Neural progenitor cell (in vitro differentiated cells): ENCODE measurements at places on chromosomes 12 and 14. TPM values are rescaled to one million over a fixed set of nuclear protein-coding genes. Genes with fewer than 3 reads are reported as not detected.

The CELA1 gene
- not detected in 2 replicates for total RNA-seq

The GARIN6 gene
- total RNA-seq, result not detected in 2 replicates

The NAV3 gene
- 6.1 and 11.4 TPM in 2 replicates for total RNA-seq

The PRPH gene
- total RNA-seq, result 0.74 TPM in 1 of 2 replicates, not detected in the other

The HHIPL1 gene
- total RNA-seq, result 0.32 and 1.2 TPM in 2 replicates

The CLEC4C gene
- total RNA-seq, result not detected in 2 replicates

The PPP1R36 gene
- total RNA-seq, result 0.81 TPM in 1 of 2 replicates, not detected in the other

The CNTN1 gene
- total RNA-seq, result 0.17 and 0.22 TPM in 2 replicates

The ARL6IP4 gene
- total RNA-seq, result 83.8 and 143 TPM in 2 replicates

The AMN gene
- total RNA-seq, result 0.28 TPM in 1 of 2 replicates, not detected in the other

The CDH24 gene
- 15.0 and 35.9 TPM in 2 replicates for total RNA-seq

The DYNC1H1 gene
- total RNA-seq, result 237 and 309 TPM in 2 replicates

DNA sequence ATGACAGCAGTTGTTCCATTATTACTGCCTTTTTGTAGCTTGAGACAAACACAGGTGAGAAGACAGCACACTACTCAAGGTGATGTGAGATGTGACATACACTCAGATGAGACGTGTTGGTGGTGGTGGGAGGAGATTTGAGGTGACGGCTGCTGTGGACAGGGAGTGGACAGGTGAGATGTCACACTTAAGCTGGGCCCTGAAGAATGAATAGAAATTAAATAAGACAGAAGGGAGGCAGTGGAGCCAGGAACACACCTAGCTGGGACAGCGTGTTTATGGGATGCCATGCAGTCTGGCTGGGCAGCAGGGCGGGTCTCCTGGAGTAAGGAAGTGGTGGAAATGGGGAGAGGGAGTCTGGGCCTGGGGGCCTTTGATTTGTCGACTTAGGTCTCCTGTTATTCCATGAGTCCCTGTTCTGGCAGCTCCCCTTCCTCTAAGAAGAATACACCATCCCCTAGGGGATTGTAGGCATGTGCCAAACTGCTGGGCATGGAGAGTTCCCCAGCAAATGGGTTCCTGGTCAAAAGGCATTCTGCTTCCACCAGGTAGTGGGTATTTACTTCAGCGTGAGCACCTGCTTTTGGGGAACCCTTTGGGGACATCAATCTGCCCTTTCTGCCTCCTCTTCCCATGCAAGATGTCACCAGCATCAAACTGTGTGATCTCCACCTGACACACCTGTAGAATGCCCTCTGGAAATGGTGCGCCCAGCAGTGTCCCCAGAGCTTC lies 71.2 kb upstream of the ESRRB start:
- no peak for DNase-seq

GRCh38 chr14:54638135-54638446 lies 71.2 kb downstream of the SAMD4A start:
- no peak for DNase-seq

- no peak for DNase-seq
Observed at GRCh38 chr14:104223101-104224041, 85.0 kb downstream of the KIF26A start.

- no peak for DNase-seq
Observed at GRCh38 chr12:47778881-47779280, 5.8 kb downstream of the SLC48A1 start.

GRCh38 chr12:12483438-12483837 lies 79.2 kb downstream of the DUSP16 start:
- DNase-seq, result no peak

DNA sequence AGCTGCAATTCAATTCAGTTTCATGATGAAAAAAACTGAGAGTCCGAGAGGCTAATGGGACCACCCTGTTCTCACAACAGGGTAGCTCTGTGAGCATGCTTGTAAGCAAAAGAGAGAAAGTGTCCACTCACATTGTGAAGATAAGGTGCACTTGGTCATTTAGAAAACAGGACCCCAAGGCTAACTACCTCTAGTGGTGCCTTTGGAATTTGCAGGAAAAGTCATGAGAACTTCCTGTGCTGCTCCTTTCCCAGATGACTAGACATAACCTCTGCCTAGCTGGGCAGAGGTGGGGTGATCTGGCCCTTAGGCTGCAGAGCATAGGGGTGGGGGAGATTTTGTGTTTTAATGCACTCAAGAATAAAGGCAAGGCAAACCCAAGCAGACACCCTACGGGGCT lies 118.9 kb downstream of the STAB2 start:
- peak; percentile 14 for DNase-seq

- DNase-seq, result no peak
Observed at GRCh38 chr12:78036874-78037273, 206.2 kb downstream of the NAV3 start.

GRCh38 chr12:59322473-59322872 lies 273.4 kb upstream of the SLC16A7 start:
- no peak for DNase-seq

- no peak for DNase-seq
Observed at GRCh38 chr12:69096669-69097335, 142.6 kb upstream of the CPSF6 start.

- DNase-seq, result no peak
Observed at GRCh38 chr12:43921666-43922337, 85.9 kb downstream of the TMEM117 start.

DNA sequence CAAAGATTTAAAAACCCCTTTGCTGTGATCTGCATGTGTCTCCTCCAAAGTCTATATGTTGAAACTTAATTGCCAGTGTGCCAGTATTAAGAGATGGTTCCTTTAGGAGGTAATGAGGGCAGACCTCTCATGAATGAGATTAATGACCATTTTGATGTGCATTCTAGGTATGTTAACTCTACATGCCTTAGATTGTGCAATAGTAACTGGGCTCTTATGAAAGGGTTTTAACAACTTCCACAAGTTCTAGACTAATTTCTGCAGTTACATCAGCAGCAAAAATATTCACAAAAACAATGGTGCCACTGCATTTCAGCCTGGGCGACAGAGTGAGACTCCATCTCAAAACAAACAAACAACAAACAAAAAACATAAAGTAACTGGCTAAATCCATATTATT lies 3.8 kb upstream of the TAS2R10 start:
- no peak for DNase-seq

DNA sequence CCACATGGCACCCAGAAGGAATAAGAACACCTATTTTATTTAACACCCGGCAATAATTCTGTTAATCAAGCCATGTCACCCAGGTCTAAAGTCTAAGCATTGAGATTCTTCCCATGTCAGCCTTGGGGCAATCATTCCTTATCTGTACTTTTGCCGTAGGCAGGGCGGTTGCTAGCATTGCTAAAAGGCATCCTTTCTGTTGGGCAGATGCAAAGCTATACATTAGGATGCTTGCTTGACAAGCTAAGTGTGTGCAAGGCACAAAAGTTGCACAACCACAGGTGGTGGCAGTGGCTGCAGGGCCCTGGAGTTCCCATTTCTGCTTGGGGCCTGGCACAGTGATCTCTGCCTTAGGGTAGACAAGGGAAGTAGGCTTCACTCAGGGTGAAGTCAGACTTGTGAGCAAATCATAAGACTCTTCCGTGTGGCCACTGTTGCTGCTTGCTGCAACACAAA lies 12.5 kb upstream of the GALNT6 start:
- no peak for DNase-seq

DNA sequence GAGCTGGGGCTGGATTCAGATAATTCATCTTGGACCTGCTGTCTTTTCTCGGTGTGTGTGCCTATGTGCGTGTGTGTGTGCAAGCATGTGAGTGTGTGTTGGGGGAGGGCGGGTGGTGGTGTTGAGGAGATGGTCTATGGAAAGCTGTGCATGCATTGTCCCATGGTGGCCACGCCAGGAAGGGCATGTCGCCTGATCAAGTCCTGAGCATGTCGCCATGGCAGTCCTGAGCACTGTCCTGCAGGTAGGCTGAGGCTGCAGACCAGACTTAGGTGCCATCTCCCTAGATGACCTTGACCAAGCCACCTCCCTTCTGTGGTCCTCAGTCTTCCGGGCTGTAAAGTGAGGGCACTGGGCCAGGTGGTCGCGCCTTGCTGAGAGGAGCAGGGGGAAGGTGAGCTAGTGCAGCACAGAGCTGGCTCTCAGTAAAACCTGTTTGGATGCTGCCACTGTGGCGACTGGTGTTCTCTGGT lies 81.4 kb downstream of the PAPOLA start:
- DNase-seq, result no peak

DNA sequence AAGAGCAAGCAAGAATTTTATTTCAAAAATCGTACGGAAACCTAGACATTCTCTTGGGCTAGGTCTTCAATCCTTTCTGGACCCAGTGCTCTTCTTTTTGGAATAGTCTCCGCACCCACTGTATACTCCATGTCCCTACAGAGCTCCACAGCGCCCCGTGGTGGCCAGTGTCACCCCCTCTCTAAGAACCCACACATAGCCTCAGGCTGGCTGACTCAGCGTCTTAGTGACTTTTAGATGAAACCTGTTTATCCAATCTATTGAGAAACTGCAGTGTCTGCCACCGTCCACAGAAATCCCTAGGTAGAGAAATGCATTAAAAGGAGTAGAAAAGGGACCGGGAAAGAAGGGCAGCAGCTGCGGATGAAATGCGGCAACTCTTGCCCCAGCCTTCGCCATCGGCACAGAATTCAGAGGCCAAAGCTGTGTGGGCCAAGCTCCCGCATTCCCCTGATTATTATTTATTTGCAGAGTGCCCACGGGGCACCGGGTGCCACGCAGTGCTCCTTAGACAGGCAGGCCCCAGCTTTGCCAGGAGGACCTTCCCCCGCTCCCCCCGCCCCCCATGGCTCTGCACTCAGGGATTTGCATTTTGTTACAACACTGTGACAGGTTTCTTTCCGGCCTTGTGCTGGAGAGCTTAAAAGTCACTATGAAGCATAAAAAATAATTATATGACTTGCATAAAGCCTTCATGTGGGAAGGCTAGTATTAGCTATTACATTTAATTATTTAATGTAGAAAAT lies 170.1 kb upstream of the FKBP4 start:
- DNase-seq, result peak; percentile 84

GRCh38 chr12:130424858-130425697 lies 87.4 kb downstream of the PIWIL1 start:
- no peak for DNase-seq

GRCh38 chr14:92774572-92774971 lies 19.5 kb upstream of the GOLGA5 start:
- DNase-seq, result no peak

DNA sequence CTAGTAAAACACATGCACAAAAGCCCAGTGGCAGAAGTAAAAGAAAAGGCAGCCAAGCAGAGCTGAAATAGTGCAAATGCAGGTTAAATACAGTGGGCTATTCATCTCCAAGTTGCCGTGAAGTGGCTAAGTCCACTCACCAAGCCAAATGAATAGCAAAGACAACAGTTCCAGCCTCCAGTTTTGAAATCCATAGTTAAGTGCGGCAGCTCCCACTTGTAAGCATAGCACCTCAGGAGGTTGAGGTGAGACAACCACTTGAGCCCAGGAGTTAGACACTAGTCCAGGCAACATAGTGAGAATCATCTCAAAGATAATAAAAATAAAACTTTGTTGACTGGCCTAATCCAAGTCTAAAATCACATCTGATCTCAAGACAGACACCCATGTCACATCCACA lies 9.8 kb upstream of the PHLDA1 start:
- DNase-seq, result no peak

DNA sequence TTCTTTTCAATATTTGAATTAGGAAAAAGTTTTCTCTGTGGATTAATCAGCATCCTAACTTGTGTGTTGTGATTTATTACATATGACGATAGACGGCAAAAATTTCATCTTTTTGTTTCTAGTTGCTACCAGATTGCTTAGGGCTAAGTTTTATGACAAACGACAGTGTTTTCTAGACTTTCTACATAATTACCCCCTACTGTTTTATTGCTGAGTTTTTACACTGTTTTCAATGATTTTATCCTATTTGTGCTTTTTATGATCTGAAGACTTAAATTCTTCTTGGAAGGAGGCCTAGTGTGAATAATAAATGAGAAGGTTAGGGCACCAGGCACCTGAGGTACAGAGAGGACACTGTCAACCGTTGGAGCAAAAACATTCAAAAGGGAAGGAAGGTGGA lies 88.1 kb downstream of the TXNDC16 start:
- no peak for DNase-seq

DNA sequence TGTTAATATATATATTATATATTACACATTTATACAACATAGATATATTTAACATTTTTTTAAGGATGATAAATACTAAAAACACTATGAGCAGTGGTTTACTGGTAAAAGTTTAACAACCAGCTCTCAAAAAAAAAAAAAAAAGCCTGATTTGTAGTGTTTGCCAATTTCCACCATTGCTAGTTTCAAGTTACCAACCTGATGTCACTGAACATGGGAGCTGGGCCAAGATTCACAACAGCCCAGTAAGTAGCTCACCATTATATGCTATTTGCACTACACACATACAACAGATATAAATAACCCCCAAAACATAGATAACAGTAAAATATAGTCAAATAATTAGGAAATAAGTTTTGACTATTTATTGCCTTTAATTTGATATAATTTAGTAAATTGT lies 28.9 kb upstream of the TMX1 start:
- no peak for DNase-seq

- peak; percentile 75 for DNase-seq
Observed at GRCh38 chr12:98895086-98895651, 250.1 kb downstream of the APAF1 start.

DNA sequence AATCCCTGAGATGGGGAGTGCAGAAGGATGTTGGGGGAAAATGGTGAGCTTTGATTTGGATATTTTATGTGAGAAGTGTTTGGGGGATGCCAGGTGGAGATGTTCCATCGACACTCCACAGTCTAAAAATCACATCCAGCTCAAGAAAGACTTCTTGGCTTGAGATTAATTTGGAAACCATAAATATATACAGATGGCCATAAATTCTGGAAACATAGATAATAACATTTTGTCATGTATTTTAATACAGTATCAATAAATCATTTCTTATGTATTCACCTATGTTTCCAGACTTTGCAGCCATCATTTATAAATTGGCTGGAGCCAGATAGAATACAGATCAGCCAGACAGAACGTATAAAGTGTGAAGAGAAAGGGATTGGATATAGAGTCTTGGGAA lies 245.5 kb upstream of the DDHD1 start:
- DNase-seq, result no peak

DNA sequence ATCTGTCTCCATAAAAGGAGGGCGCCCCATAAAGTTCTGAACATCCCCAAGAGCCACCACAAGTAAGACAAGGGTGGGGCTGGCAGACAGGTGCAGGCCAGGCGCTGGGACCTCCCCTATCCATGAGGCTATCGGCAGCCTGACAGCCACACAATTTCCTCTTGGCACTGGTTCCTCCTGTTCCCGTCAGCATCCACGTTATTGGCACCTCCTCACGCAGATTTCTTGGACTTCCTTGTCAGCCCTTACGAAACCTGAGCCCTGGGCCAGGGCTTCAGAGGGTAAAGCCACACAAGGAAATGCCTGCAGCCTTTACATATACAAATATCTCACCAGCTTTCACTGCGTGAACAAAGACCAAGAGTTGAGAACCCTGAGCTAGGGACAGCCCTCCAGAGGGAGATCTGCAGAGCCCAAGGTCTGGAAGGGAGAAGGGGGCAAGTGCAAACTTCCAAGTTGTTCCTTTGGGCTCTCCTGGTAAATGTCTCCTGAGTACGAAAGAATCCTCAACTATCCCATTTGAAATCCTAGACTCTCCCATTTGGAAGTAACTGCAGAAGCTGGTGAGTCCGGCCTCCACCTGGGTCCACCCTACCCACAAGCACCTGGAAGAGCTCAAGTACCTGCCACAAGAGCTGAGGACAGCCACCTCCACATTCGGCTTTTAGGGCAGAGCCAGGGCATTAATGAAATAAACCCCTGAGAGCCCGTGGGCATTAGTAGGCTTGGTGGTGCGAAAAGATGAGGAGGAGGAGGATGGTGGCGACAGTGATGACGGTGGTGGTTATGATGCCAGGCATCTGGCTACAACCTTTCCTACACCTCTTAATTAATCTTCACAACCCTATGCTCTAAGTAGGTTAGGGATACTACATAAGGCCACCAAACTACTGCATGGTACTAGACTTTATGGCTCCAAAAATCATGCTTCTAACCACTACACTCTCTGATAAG lies 5.5 kb upstream of the TC2N start:
- no peak for DNase-seq
